Aorta (tissue), 5 donors: ENCODE measurements at places on chromosomes 4 and X. TPM values are rescaled to one million over a fixed set of nuclear protein-coding genes. Genes with fewer than 3 reads are reported as not detected.

MAGEA12 gene
- not detected for polyA plus RNA-seq

ASB9 gene
- polyA plus RNA-seq = 0.84 TPM

NPY2R gene
- polyA plus RNA-seq = 0.25 TPM

PABPC1L2B gene
- not detected for polyA plus RNA-seq

SASH3 gene
- polyA plus RNA-seq = 8.4 TPM
